K562 (cell line): ENCODE measurements at places on chromosomes 1 and 21. TPM values are rescaled to one million over a fixed set of nuclear protein-coding genes. Genes with fewer than 3 reads are reported as not detected.
A peak's percentile ranks its signal among the peaks of the same experiment; 100 is the strongest.

Gene KCNJ9
- not detected in 2 replicates for polyA plus RNA-seq

Gene APOBEC4
- not detected in 2 replicates for polyA plus RNA-seq

Gene CXADR
- 0.08 and 0.41 TPM in 2 replicates for polyA plus RNA-seq

Gene CFHR2
- polyA plus RNA-seq: not detected in 2 replicates

Gene UBAP2L
- 141 and 180 TPM in 2 replicates for polyA plus RNA-seq

Gene KCNE1
- 0.05 TPM in 1 of 2 replicates, not detected in the other for polyA plus RNA-seq

Gene PYHIN1
- not detected in 2 replicates for polyA plus RNA-seq

Gene KIF26B
- polyA plus RNA-seq: not detected in 2 replicates

Gene MAP10
- polyA plus RNA-seq: 0.49 and 0.70 TPM in 2 replicates

Gene CHI3L1
- not detected in 2 replicates for polyA plus RNA-seq

Gene KCNH1
- polyA plus RNA-seq: not detected in 2 replicates

Gene CFHR3
- 0.28 and 1.1 TPM in 2 replicates for polyA plus RNA-seq

DNA sequence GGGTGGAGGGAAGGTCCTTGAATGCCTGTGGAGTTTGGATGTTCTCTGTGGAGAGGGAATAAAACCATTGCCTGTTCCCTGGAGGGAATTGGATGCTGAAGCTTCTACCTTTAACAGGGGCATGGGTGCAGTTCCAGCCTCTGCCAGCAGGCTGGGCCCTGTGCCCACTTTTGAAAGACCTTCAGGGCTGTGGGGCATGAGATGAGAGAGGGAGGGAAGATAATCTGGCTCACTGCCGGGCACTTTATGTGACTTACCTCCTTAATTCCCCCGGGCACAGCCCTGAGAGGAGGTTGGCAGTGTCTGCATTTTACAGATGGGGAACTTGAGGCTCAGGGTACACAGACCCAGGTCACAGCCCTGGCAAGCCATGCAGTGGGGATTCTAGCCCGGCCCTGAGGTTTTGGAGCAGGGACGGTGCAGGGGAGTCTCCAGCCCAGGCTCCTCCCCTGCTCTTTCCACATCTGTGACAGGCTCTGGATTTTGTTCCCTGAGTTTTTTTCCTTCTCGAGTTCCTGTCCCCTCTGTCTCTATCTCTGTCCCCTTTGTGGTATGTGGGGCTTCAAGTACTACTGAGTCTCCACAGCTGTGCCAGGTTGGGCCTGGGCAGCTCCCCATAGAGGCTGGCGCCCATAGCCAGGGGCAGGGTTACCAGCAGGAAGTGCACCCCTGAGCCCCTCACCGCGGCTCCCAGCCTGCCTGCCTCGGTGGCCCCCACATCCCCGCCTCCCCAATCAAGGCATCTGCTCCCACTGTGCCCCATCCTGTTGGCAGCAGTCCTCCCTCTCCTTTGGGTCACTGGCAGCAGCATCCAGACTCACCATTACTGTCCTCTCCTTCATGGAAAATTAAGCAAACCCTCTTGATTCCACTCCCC lies 14.0 kb upstream of the THEMIS2 start:
- DNase-seq: peak; percentile 73

DNA sequence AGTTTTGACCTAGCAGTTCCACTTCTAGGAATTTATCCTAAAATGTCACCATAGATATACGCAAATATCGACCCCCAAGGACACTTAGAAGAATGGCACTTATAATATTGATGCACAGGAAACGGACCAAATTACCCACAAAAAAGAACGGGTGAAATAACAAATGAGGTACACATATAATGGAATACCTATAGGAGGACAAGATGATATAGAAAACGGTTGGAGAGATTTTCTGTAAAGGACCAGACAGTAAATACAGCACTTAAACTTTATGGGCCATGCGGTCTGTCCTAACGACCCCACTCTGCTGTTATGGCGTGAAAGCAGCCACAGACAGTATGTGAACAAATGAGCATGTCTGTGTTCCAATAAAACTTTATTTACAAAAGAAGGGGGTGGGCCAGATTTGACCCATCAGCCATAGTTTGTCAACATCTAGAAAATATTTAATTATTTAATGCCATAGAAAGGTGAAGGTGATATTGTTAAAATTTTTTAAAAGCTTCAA lies 2.4 kb downstream of the TMPRSS3 start:
- DNase-seq: no peak

- no peak for DNase-seq
These were observed 21.8 kb downstream of the ITGB3BP start for GRCh38 chr1:63501256-63501655.

- DNase-seq: no peak
These were observed 340.6 kb downstream of the ZNF326 start for GRCh38 chr1:90335558-90335957.

- DNase-seq: no peak
These were observed 156.3 kb downstream of the DHRS3 start for GRCh38 chr1:12461754-12462153.

GRCh38 chr1:111924786-111925185 lies 64.7 kb downstream of the KCND3 start:
- DNase-seq: no peak

- no peak for DNase-seq
These were observed 51.3 kb downstream of the DNAJC6 start for GRCh38 chr1:65360648-65361047.

DNA sequence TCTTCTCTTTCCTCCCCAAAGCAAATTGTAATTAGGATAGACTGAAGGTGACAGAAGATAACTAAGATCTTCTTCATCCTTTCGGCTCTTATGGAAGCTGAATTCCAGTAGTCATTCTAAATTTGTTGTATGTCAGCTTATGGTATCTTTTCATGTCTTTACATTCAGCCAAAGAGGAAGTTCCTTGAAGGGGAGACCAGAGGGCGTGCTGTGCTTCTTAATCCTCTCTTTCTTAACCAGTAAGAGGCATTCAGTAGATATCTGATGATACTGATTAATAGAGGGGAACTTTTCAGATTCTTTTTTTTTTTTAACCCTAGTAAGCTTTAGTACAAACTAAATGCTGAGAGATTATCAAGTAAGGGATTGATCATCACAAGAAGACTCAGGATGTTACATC lies 102.3 kb downstream of the OSBPL9 start:
- DNase-seq: no peak

GRCh38 chr1:72547412-72547811 lies 265.1 kb upstream of the NEGR1 start:
- DNase-seq: no peak

- DNase-seq: no peak
These were observed 14.9 kb upstream of the NPPB start for GRCh38 chr1:11873395-11874257.

GRCh38 chr1:157269656-157270375 lies 131.6 kb upstream of the ETV3 start:
- no peak for DNase-seq

DNA sequence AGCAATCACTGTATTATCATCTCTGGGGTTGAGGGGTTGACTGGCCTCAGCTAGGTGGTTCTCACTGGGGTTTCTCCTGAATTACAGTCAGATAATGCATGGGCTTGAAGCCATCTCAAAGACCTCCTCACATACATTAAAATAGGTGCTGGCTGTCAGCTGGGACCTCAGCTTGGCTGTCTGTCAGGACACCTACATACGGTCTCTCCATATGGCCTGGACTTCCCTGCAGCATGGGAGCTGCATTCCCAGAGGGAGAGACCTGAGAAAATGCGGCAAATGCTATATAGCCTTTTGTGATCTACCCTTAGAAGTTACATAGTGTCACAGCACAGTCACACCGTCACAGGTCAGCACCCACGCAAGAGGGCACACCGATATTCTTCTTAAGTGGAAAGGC lies 93.6 kb downstream of the TSEN15 start:
- DNase-seq: no peak

GRCh38 chr21:45178070-45178608 lies 103.8 kb downstream of the ADARB1 start:
- DNase-seq: no peak

GRCh38 chr1:61979729-61980128 lies 214.9 kb upstream of the L1TD1 start:
- DNase-seq: no peak

DNA sequence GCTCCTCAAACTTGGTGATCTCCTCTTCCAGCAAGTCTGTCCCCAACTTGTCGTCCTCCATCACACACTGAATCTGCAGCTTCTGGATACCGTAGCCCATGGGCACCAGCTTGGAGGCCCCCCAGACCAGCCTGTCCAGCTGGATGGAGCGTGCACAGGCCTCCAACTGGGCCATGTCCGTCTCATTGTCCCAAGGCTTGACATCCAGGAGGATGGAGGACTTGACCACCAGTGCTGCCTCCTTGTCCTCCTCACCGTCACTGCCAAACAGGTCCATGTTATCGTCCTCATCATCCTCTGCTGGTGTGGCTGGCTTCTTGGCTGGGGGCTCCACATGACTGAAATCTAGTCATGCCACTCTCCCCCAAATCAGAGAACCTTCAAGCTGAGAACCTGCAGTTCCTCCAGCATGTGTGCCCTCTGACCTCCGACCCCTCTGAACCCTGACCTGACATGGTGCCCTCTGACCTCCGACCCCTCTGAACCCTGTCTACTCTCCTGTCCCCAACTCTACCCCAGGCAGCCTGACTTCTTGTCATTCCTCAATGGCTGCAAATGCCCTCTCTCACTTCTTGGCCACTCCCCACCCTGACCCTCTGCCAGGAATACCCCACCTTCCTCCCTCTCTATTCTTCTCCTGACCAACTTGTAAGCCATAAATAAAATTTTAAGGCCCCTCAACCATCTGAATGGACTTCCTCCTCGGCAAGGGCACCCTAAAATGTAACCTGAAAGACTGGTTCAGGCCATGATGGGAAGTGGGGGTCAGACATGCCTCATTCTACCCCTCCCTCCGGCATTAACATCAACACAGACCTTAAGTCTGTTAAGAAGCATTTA lies 275.7 kb upstream of the C1orf174 start:
- no peak for DNase-seq

DNA sequence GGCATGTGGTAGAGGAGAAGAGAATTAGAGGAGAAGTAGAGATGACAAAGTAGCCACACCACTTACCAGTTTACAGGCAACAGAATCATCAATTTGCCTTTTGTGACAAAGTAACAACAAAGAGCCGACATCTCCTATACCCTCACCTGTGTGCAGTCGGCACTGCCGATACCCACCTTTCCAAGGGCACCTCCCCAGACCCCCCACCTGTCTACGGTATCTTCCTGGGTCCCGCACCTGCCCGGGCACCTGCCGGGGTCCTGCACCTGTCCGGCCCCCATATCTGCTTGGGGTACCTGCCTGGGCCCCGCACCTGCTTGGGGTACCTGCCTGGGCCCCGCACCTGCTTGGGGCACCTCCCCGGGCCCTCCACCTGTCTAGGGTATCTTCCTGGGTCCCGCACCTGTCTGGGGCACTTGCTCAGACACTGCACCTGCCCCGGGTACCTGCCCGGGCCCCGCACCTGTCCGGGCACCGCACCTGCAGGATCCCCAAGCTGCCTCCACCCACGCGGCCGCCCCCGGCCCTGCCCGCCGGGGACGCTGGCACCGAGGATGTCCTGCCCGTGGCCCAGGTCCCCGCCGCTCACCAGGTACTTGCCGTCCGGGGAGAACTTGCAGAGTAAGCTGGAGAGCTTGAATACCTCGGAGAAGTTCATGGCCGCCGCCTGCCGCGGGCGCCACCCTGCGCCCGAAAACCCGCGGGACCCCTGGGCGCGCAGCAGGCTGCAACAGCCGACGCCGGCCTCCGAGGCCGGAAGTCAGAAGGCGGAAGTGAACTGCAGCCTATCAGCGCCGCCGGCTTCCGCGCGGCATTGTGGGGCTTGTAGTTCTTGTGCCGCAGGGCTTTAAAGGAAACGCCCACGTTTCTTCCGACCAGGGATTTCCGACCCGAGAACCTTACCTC lies at the start of gene WRAP73:
WRAP73 (minus strand) TSS at position 762 of the 906 bp plus-strand sequence; CDS start at position 658, 104 bp downstream.
- peak; percentile 94 for DNase-seq

DNA sequence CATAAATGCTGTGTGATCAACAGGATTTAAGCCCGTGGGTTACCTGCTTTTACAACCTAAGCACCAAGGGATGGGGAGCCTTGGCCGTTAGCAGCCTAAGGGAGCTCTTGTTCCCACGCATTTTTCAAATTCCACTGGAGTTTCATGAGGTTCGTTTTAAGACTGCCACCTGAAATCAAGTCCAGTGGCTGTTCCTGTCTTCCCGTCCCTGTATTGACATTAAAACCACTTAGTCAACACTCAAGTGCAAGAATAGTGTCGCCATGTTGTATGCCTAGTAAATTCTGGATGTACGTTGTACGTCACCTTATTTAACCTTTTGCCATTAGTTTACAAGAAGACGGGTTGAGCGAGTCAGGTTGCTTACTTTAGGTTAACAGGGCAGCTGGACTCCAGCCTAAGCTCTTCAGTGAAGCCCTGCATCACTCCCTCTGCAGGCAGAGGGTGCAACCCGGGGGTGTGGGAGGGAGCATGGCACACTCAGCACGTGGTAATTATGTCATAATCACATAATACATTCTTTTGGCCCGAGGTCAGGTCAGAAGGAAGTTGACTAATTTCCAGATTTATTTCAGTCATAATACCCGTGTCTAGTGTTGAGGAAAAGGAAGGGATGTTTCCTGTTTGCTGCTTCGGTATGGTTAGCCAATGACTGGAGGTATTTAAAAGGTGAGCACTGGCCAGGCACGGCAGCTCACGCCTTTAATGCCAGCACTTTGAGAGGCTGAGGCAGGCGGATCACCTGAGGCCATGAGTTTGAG lies 42.5 kb downstream of the CNST start:
- no peak for DNase-seq

DNA sequence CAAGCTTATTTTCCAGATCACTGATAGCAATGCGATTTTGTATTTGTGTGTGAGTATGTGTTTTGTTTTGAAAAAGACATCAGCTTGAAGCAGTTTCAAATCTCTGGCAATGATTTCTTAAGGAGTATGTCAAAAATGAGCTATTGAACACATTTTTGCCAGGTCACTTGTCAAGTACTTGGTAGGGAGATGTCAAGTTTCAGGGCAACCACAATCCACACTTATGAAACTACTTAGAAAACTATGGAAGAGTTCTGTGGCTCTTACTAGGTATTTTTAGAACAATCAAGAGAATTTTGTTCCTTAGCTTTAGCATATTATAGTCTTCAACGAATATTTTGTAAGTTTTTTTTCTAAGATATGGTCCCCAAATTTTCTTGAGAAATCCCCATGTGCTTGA lies 318.8 kb upstream of the ZRANB2 start:
- no peak for DNase-seq

DNA sequence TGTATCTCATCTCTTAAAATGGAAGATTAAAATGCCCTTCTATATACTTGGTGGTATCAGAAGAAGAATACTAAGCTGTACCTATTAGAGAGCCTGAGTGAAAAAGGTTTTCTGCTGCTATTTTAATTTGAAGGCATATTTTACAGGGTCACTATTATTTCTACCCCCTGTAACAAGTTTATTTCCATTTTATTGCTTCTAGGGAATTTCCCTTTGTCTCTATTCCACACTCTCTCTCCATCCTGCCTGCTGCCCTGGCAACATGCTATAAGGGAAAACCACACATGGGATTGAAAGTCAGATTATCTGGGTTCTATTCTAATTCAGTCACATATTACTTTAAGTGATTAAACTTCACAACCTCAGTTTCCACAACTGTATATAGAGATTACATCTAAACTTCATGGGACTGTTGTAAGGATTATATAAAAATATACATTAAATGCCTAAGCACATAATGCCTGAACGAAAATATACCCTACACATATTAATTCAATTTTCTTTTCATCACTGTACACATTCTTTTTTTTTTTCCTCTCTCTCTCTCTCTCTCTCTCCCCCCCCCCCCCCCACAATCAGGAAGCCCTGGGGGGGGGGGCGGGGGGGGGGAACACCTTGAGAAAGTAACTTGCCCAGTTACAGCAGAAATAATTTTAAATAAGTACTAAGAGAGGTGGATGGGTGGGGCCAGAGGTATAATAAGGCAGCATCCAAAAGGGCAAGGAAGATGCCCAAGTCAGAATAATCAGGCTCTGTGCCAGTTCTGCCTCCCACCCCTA lies 51.5 kb downstream of the LUZP1 start:
- DNase-seq: no peak

- DNase-seq: no peak
These were observed 62.3 kb downstream of the PRKACB start for GRCh38 chr1:84206375-84206774.

GRCh38 chr1:81006502-81006901 lies 794.2 kb upstream of the ADGRL2 start:
- no peak for DNase-seq
